ENCODE measurements at places on chromosomes 7 and 10.

GRCh38 chr10:102712089-102712488 lies 2.1 kb downstream of the ARL3 start:
- DNase-seq = no peak

GRCh38 chr10:112308125-112308502 lies 24.9 kb downstream of the TECTB start:
- no peak for DNase-seq

GRCh38 chr10:15254808-15255648 lies 86.5 kb upstream of the NMT2 start:
- DNase-seq = no peak

- no peak for DNase-seq
Observed at GRCh38 chr10:103493362-103493915, at the start of gene NEURL1. Gene NEURL1, plus strand, starts transcription at chr10:103493705. Its CDS starts 683 bp downstream, at chr10:103494388.

DNA sequence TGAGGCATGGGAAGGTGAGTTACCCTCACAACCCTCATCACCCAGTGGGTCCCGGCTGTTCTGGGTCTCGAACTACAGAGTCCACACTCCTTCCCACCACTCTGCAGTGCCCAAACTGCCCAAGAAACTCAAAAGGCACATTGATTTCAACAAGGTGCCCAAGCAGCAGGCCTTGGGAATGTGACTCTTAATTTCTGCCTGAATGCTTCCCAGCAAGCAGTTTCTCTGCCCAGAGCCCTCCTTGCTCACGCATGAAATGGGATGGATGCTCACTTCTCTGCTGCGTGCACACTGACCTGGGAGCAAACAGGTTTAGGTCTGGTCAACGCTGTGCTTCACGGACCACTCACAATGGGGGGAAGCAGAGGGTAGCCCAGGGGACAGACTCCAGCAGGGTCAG lies 77.9 kb downstream of the GRB10 start:
- no peak for DNase-seq

DNA sequence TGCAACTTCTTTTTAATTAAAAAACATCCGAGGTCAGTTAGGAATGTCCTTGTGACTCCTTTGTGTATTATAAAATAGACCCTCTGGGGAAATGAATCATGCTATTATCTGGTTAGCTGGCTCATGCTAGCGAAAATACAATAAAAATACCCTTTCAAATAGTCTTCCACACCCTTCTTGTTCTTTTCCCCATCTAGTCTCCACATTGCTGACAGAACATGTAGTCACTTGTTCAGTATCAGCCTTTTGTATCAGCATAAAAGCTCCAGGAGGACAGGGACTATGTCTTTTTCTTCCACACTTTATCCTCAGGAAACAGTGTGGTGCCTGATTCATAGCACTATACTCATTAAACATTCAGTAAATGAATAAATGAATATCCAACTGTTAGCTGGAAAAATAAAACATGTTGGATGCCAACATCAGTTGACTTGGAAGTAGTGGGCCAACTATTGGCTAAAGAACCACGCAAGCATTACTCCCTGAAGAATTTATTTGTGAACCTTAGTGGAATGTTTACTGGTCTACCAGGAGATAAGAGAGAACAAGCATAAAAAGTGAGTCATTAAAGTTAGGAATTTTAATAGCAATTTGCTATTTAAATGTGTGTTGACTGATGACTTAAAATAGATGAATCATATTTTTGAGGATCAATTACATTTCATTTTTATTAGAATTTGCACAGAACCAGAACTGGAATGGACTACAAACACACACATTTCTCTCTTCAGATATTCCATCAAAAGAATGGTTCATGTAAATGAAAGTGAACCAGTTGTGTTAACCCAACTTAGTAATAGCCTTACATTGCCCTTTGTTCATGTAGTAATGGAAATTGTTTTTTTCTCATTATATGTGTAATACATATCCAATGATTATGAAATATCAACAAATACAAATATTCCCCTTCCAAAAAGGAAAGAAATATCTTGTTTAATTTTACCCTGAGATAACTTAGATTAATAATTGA lies 129.6 kb downstream of the DKK1 start:
- peak; percentile 49 for DNase-seq

DNA sequence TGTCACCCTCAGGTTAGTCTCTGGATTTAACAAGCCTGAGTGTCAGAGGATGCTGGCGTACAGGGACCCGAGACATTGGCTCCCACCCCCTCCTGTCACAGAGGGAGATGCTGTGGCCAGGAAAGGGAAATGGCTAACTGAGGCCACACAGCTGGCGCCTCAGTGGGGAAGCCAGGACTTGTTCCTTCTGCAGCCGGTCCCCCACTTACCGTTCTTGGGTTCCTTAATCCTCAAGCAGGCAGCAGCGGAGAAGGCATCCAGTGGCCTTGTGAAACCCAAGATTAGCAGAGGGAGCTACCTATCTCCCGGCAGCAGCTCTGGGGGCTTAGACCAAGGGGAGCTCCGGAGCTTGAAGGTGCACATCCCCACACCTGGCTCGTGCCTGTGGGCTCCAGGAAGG lies 65.4 kb downstream of the NEURL1 start:
- DNase-seq = no peak

DNA sequence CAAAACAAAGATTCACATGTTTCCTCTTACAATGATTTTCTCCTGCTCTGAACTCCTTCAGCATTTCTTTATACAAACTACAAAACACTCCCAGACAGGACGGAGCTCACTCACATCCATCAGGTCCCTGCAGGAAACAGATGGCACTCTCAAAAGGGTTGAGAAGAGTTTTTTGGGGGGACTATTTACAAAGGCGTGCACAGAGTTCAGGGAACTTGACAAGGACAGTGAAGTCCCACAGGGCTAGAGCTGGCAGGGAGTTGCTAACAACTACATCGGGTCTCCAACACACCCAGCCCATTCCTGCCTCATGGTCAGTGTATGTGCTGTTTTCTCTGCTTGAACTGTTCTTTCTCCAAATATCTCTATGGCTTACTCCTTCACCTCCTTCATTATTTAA lies 24.7 kb upstream of the YAE1 start:
- DNase-seq = no peak

- no peak for DNase-seq
Observed at GRCh38 chr10:124222318-124222987, 129.1 kb upstream of the CHST15 start.

DNA sequence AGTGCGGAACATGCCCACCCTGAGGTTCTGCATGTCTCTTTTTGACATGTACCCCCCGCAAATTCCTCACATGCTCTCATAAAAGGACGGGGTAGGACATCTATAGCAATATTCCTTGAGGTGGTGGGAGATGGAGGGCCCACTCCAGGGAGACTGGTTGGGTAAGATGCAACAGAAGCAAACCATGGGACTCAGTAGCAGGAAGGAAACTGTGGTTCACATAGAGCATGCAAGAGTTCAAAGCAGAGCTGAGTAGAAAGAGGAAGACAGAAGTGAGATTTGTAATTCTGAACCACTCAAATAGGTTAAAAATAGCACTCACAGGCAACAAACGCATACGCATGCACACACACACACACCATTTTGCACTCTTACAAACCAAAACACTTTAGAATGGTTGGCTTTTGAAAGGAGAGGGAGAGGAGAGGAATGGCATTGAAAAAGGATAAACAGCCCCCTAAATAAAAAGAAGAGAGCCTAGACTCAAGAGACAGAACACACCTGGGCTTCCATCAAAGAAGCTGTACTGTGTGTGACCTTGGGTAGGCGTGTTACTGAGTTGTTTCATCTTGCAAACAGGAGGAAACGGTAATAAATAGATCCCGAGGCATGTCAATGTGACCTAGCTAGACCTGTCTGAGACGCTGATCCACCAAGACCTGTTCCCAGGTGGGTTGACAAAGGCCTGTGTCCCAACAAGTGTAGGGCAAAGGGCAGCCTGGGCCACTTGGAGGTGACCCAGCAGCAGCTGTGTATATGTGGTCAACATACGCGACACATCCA lies 77.6 kb upstream of the LRRC4 start:
- DNase-seq = no peak

- DNase-seq = no peak
Observed at GRCh38 chr7:25864943-25865751, 286.9 kb upstream of the NFE2L3 start.

DNA sequence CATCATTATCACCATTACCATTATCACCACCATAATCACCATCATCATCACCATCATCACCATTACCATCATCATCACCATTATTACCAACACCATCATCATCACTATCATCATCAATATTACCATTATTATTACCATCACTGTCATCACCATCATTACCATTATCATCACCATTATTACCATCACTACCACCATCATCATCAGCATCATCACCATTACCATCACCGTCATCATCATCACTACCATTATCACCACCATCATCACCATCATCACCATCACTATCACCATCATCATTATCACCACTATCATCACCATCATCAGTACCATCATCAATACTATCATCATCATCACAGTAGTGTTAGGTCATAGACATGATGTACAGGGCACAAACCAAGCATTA lies 81.4 kb downstream of the VSTM4 start:
- no peak for DNase-seq

DNA sequence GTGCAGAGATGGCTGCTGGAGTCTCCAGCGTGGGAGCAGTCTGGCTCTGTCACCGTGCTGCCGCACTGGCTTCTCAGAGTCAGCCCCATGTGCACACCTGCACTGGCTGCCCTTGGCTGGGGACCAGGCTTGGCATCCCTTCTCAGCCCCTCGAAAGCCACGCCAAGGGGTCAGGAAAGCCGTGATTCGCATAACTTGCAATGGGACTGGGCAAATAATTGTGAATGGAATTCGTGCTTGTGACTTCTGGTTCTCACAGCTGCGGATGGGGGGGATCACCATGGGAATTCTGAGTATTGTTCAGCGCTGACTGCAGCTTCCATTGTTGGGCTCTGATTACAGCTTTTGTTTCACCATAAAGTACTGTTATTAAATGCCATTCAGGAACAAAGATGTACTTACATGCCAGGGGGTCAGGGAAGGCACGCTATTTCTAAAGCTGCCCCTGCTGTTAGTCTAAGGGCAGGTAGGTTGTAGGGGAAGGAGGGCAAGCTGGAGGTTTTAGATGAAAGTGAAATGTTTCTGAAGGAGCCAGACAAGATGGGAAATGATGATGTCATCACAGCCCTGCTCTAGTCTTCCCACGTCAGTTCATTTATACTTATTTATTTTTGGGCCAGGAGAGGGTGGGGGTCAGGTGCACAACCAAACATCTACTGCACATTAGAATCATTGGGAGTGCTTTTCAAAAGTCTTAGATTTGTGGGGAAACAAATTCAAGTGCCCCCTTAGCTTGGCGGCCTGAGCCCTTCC lies 5.8 kb upstream of the PLEKHA1 start:
- DNase-seq = no peak

DNA sequence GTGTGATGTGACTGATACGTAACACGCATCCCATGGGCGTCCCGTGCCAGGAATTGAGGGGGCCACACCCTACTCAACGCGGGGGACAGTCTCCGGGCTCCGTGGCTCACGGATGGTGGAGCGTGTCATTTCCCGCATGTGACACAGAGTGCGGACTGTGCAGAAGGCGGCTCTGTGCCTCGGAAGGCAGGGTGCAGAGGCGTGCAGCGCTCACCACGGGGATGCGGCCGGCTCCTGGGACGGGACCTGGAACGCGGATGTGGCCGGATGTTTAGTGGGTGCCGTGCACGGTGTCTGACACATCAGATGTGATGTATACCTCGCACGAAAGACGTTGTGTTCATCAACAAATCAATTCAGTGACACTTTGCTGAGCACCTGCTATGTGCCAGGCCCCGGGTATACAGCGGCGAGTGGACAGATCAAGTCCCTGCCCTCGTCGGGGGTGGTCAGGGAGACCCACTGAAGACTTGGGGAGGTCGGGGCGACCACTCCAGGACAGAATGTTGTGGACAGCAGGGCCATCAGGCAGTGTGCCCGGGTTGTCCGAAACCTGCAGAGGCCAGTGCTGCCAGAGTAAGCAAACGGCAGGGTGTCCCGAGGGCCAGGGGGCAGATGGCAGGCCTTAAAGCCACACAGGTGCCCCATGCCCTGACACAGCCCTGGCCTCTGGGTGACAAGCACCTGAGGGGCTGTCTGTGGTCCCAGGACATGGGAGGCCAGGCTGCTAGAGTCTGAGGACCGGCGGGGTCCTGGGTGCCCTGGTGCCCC lies 38.1 kb downstream of the MICALL2 start:
- no peak for DNase-seq

DNA sequence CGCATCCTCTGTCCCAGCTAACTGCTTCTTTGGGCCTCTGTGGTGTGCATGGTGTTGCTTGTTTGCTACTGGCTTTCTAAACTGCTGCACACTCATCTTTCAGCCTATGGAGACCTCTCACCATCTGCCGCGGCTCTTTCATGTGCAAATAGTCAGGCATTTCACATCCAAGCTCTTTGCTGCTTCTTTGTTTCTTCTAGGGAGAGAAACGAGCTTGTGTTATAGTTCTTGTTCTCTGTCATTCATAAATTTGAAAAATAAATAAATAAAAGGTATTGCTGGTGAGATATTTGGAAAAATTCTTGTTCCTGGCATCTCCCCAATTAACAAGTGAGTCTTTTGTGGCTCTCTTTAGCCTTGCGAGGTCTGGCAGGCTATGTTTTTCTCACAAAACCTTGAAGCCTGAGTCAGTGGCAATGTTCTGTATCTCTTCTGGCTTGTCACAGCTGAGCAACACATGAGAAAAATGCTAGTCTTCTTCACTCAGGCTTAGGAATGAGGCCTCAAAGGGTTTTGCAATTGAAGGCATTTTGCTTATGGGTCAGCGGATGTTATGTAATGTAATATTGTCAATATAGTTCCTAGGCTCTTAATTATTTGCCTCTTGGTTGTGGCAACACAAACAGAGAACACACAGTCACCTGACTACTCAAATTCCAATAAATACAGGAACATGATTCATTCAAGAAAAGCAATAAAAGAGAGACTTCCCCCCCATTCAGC lies 274.0 kb downstream of the FRMD4A start:
- no peak for DNase-seq

DNA sequence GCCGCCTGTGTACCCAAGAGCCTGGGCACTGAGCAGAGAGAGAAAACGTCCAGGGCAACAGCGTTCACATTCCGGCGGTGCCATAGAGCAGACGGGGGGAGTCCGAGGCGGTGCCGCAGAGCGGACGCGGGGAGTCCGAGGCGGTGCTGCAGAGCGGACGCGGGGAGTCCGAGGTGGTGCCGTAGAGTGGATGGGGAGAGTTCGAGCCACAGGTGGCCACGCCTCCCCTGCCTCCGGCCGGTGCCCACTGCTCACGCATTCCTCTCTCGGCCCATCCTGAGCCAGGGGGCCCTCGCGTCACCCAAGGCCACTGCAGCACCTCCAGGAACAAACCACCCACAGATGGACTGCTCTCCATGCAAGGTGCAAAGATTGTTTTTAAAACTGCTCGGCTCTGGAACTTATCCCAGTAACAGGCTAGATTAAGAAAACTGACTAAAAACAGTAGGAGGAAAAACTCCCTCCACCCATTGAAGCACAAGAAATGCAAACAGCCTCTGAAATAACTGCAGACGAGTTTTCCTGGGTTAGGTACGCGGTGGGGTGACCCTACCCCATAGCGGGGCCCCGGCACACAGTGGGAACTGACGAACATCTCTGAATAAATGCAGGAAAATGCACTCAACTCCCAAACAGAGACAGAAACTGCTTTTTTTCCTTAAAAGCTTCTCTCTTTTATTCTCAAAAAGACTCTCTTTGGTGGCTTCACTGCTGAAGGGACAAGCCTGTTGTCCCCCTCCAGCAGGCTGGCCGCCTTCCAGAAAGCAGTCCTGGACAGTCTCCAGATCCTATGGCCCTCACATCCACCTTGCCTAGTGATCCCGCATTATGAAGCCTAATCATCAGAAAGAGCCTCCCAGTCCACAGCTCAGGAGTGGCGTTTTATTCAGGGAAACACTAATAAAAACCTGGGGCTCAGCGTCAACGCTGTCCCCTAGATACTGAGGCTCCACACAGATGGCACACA lies 55.9 kb downstream of the DIP2C start:
- no peak for DNase-seq

GRCh38 chr10:128087884-128088709 lies 38.1 kb downstream of the MKI67 start:
- no peak for DNase-seq
